Activated CD4-positive, alpha-beta T cell treated with anti-CD3 and anti-CD28 coated beads, Interleukin-2, amount 50 U/mL, for 24 hours (primary cell): ENCODE measurements at places on chromosomes 2 and 18.
A peak's percentile ranks its signal among the peaks of the same experiment; 100 is the strongest.

GRCh38 chr2:151983221-151983620 is 115.6 kb downstream of the CACNB4 start:
- DNase-seq, result no peak

DNA sequence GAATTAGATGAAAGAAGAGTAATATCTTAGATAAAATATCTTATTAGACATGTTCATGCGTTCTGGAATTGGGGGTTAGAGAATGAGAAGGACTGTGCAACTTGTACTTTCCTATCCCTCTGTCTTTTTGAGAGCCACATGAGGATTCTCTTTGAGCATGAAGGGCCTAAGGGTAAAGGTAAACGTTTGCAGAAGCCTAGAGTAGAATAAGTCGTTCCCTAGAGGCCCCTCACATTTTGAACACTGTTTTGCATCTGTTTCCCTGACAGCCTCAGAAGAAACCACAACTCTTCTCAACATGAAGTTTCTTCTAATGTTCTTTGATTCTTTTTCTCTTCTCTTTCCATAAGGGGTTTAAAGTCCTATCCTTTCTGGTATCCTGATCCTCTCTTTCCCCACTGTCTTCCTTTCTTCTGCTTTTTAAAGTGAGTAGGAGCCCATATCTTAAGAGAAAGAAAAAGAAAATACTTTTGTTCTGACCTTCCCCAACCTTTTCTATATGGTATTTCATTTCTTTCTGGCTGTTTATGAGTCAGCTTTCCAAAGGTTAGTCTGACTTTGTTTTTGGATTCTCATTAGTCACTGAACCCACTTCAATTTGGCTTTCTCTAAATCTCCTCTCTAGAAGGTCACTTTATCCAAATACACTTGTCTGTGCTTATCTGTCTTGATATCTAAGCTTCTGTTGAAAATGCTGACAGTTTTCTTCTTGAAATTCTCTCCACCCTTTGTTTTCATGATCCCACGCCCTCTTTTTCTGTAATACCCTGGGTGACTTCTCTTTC is 34.8 kb downstream of the PPP1R1C start:
- no peak for DNase-seq

DNA sequence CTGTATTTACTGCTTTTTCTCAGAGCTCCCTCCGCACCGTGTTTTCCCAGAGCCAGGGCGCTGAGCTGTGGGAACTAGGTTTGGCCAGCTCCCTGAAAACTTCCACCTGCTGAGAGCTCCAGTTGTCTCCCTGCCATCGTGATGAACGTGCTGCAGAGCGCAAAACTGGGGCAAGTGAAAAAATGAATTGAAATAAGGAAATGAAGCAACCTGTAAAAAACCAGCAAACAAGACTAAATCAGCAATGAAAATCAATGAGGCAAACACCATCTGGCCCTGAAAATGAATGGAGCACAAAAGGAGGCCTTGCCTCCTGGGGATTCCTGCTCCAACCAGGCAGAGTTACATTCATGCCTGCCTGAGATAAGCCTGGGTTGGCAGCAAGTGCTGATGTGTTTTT is 129.9 kb downstream of the MARCHF4 start:
- no peak for DNase-seq

- no peak for DNase-seq
Measured at GRCh38 chr2:14677039-14677438, 44.5 kb downstream of the LRATD1 start.

- DNase-seq, result no peak
Measured at GRCh38 chr2:155502766-155503165, 804.3 kb downstream of the KCNJ3 start.

DNA sequence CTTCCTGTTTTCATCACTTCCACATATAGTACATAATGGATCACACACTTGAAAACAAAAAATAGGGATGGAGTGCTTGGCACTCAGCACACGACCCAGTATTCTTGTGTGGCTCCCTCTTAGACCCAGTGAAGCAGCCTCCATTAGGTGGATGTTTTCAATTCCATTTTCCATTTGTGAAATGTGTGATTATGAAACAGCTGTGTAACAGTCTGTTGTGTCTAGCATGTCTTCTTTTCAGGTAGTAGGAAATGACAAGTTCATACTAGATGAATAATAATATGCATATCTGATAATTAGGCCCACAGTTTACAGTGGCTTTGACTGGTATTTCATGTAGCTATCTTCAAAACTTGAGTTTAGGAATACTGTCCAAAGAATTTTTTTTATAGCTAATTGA is 35.5 kb downstream of the EML6 start:
- DNase-seq, result no peak

DNA sequence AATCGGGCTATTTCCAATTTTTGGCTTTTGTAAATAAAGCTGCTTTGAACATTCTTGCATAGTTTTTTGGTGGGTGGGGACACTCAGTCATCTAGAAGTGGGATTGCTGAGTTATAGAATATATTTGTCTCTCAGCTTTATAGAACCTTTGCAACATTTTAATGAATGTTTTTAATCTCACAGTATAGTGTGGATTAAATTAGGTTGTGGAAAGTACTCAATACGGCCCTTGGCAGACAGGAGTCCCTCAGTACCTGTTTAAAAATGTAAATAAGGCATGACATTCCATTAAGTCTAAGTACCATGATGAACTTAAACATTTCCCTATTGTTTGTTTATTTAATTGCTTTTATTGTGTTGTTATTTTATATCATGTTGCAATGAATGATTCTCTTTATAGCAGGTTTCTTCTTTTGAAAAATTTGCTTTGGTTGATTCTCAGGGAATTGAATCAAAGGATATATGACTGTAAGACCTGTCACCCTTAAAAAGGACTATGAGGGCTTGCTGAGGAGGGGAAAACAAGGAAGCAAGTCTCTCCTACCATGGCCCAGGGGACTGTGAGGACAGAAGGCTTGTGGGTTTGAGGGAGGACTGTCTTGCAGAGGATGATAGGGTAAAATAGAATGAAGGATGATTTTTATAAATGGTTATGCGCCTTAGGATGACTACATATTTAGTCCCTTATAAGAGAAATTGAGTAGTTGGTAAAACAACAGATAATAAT is 165.1 kb downstream of the RPIA start:
- no peak for DNase-seq

- DNase-seq, result no peak
Measured at GRCh38 chr2:26002632-26003310, 20.5 kb upstream of the KIF3C start.

DNA sequence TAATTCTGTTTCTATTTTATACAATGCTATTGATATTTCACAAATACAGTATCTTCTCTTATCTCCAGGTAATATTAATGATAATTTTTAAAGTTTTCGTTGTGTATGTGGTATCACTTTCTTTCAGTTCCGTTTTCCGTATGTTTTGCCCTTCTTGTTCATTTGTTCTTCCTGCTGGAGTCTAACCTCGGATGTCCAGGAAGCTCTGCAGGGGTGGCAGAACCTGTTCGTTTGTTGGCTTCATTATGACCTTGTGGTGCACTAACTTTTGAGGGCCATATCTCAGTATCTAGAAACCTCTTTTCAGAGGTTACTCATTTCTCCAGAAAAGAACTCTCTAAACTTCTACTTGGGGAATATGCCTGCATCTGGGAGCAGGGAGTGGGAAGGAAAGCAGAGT is 134.5 kb downstream of the NBAS start:
- no peak for DNase-seq

- DNase-seq, result no peak
Measured at GRCh38 chr2:108073415-108074072, 87.2 kb downstream of the SLC5A7 start.

DNA sequence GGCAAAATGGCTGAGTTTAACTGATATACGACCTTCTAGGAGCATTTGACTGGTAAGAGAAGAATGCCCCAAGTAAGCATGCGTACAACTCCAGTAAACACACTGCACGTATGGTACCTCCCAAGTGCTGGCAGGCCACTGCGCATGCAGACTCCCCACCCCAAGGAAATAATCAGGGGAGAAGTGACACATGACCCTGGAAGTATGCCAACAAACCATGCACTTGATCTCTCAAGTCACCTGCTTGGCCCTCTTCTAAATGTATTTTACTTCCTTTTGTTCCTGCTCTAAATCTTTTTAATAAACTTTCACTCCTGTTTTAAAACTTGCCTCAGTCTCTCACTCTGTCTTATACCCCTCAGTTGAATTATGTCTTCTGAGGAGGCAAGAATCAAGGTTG is 129.8 kb upstream of the COL5A2 start:
- DNase-seq, result no peak

- no peak for DNase-seq
Measured at GRCh38 chr2:174608866-174609214, 11.2 kb upstream of the WIPF1 start.

DNA sequence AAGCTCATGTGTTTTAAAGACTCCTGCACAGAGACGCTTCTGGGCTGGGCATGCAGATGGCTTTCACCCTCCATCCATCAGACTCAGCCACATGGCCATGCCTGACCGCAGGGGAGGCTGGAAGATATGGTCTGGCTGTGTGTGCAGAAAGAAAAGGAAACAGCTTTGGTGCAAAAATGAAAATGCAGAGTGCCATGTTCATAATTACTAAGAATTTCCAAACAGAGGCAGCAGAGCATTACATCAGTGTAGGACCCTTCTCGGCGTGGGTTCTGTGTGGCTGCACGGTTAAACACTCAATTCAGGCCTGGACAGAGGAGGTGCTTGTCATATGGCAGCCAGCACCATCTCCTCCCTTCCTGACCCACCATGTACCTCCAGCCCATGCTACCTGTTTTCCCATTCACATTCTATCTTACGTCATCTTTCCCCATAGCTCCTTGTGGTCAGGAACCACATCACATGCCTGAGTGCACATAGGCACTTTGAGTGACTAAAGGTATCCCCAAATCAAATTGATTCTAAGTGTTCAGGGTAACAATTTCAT is 200.3 kb upstream of the ID2 start:
- peak; percentile 24 for DNase-seq

DNA sequence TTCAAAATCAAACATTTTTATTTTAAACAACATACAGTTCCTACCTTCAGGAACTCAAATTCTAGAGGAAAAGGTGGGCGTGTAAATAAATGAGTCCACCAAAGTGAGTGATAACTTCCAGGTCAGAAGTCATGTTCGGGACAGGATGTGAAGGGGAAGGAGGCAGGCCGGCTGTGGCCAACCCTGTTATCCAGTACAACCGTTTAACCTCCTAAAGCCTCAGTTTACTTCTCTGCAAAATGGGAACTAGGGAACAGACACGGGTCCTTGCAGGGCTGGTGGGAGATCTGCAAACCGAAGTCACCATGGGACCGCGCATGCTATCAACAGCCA is 373 bp downstream of the EIPR1 start:
- DNase-seq, result no peak

GRCh38 chr2:142803158-142803557 is 74.3 kb upstream of the KYNU start:
- no peak for DNase-seq

DNA sequence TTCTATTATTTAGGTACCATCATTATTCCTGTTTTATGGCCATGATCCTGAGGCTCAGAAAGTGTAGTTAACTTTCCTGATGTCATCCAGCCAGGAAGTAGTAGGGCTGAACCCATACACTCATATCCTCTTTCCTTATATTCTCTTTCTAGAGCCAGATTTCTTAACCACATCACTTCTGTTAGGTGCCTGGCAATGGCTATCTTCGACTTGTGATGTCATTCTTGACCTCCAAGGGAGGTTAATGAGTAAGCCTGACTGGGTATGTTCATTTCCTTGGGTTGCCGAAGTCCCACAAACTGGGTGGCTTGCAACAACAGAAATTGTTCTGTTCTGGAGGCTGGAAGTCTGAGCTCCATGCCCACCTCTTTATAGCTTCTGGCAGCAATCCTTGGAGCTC is 43.4 kb downstream of the ITGB6 start:
- no peak for DNase-seq

GRCh38 chr2:109448946-109449788 is 164.6 kb downstream of the SEPTIN10 start:
- no peak for DNase-seq

DNA sequence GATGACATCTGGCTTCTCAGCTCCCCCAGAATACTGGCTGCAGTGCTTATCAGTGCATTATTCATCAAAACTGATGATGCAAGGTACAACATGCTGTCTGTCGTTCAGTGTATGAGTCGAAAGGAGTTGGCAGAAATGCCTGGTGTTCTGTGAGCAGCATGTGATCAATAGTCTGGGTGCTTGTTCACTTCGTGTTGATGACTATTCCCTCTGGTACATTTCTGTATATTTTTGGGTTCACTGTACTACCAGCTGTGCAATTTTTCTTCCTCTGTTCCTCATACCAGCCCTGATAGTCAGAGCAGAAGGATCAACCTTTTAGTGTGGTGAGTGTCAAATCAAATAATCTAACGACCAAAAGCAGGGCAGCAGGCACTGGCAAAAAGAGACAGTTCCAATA is 59.0 kb upstream of the KLHL14 start:
- DNase-seq, result no peak

DNA sequence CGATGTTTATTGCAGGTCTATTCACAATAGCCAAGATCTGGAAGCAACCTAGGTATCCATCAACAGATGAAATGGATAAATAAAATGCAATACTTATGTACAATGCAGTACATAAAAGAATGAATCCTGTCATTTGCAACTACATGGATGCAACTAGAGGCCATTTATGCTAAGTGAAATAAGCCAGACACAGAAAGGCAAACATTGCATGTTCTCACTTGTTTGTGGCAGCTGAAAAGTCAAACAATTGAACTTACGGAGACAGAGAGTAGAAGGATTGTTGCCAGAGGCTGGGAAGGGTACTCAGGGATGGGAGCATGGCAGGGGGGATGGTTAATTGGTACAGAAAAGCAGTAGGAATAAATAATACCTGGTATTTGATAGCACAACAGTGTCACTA is 563.9 kb downstream of the TMX3 start:
- DNase-seq, result no peak

DNA sequence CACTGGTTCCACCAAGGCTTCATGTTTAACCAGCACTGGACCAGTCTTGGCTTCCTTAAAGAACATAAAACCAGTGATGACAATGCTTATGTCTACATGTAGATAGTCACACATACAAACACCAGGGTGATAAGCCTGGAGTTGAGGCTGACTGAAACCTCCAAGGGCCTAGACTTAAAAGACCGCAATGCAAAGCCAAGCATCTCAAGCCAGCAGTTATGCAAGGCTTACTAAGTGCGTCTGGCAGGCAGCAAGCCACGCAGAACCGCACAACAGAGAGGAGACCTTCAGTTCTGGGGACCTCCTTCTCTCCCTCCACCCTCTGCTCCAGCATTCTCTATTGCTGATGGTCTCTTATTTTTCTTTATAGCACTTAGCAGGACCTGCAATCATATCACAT is 63.2 kb upstream of the ACAA2 start:
- DNase-seq, result no peak
